ENCODE measurements at places on chromosomes 5 and 9.

- DNase-seq: no peak
Measured at GRCh38 chr9:91930475-91930874, 19.6 kb downstream of the ROR2 start.

GRCh38 chr9:28249424-28249823 is 676.1 kb upstream of the C9orf72 start:
- no peak for DNase-seq

DNA sequence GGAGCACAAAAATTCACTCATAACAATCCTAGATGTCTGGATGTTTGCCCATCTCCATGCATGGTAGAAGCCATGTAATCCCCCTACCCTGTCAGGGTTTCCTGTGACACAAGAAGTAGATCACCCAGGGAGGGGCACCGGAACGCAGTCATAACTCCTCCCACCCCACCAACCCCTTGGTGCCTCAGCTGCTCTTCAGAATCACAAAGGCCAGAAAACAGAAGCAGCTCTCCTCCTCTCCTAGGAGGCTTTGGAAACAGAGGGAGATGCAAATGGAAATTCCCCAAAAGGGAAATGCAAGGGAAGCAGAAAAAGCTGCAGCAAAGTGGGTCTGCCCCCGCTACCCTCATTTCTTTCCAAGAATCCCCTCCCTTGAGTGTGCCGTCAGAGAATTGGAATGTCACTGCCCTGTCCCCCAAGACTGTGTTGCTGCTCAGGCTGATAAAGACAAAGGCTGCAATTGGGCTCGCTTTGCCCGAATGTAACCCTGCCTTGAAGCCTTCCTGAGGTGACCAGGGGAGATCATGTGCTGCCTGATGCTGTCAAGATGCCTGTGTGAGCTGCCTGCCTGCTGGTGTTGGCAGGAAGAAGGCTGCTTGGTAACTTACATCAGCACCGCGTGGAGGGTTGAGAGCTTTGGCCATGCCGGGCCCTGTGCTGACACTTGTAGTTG is 65.5 kb upstream of the ABCA1 start:
- DNase-seq: no peak

GRCh38 chr5:74272024-74272775 is 368.3 kb downstream of the ENC1 start:
- no peak for DNase-seq

DNA sequence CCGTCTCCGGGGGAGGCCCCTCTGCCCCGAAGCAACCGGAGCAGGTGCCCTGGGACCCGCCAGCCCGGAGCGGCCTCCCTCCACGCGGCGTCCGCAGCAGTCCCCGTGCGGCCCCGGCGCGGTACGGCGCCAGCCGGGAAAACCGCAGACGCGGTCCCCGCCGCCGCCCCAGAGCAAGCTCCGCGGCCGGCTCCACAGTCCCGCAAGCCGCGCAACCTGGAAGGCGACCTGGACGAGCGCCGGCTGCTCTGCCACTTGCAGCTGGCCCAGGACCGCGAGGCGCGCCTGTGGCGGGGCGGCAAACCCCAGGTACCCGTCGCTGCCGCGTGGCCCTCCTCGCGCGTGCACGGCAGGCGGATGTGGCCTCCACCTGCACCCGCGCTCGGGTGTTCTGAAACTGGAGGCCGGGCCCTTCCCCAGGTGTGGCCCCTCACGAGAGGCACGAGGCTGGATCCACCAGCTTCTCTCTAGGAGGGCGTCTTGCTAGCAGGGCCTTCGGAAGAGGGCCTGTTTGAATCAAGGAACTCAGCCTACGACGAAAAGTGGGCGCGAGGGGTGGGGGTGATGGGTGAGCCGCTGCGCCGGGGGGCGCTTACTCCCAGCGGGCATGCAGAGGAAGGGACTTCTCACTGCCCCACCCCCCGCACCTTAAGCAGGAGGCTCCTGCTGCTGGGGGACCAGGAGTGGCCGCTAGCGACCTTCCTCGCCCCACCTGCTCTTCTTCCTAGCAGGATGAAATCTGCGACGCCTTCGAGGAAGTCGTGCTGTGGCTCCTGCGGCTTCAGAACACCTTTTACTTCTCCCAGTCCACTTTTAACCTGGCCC is 602 bp downstream of the CCNI2 start:
- DNase-seq: no peak

DNA sequence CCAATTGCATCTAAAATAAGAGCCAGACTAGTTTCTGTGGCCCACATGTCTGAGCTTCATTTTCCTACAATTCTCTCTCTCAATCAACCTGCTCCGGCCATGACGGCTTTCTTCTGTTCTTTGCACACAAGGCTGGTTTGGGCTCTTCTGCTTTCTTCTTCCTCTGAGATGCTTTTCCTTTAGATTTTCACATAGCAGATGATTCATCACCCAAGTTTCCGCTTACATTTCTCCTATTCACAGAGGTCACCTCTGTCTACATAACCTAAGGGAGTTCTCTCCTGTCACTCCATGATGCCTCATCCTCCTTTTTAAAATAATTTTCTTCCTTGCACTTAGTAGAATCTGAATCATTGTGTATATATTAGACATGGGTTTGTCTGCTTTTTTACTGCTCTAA is 334.6 kb upstream of the TUSC1 start:
- DNase-seq: no peak

DNA sequence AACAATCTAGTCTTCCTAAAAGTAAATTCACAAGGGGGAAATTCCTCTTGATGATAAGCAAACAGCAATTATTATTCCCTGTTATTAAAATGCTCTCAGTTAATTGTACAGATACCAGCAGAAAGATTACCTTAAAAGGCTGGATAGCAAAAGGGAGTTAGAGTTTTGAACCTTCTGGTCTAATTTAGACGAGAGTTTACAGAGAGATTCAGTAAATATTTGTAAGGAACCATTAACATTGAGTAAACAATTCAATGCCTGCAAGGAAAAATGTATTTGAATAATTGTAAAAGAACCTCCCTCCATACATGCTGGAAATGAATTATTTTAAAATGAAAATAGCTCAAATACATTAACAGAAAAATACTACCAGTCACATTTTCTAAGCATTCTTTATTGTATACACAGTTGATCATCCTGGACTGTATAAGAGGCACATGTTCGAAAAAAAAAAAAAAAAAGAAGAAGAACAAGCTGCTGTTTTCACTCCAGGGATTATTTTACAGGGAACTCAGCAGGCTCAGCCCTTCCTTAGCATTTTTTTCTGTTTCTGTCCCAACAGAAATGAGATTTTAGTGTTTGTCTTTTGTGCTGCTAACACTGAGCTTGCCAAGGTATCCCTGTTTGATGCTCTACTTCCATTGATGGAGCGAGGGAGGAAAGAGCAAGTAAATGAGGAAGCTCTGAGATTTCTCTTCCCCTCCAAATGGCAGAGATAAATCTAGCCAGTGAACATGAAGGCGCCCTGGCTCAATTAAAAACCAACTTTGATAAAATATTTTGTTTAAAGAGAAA is 141.1 kb downstream of the ENC1 start:
- DNase-seq: no peak

DNA sequence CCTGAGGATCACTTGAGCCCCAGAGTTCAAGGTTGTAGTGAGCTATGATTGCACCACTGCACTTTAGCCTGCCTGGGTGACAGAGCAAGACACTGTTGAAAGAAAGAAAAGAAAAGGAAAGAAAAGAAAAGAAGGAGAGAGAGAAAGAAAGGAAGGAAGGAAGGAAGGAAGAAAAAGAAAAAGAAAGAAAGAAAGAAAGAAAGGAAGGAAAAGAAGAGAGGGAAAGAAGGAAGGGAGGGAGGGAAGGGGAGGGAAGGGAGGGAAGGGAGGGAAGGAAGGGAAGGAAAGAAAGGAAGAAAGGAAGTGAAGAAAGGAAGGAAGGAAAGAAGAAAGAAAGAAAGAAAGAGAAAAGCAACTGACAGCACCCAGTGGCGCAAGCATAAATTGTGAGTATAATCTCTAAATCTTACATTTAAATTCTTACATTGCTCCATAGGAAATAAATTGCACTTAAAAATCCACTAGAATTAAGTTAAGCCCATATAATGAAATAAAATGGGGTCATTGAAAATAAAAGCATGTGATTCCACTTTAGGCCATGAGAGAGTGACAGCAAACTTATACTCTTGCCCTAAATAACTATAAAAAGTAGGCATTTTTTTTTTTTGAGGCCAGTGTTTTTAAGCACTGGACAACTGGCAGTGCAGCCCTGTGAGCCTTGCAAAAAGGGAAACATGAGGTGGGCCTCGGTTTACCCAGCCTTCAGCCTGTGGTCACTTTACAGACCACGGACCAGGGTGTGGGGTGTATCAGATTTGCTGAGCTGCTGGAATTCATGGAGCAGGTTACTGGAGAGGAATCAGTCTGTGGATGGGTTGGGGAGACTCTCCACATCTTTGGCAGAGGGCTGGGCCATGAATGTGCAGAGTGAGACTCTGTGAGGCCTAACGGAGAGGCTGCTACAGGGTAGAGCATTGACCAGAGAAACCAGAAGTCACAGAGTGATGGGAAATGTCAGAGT is 175.5 kb downstream of the TTLL11 start:
- no peak for DNase-seq

GRCh38 chr5:151585970-151586369 is 5.2 kb downstream of the FAT2 start:
- no peak for DNase-seq

GRCh38 chr9:129501771-129502319 is 119.1 kb downstream of the C9orf50 start:
- DNase-seq: no peak

DNA sequence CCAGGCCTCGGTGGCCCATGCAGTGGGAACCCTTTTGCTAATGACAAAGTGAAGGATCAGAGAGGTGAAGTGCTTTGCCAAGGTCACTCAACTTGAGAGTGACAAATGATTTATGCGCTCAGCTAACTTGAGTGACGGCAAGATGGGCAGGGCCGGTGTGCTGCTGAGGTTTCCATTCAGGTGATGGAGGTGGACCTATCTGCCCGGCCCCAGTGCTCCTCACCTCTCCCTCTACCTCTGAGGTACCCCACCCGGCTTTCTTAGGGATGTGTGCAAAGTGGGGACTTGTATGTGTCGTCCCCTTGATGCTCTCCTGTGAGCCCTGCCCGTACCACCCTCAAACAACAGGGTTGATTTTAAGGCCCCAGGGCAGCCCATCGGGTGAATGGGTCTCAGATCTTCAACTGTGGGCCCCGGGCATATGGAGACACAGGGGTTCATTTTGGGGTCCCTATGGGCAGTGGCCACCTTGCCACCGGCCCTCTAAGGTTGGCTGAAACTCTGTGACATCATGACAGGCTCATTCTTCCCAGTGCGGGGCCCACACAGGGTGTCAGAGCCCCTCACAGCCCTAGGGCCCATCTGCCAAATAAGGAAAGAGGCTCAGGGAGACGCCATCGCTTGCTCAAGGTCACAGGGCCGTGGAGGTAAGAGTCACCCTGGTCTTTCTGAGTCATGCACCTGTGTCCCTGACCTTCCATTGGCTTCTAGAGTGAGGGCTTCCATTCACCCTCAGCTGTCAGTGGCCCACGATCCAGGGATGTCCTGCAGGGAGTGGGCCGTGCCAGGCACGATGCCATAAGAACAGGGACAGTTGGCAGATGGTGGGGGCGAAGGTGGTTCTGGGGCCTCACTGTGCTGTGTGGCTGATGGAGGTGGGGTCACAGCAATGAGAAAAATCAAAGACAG is 170.6 kb upstream of the MVB12B start:
- DNase-seq: no peak

DNA sequence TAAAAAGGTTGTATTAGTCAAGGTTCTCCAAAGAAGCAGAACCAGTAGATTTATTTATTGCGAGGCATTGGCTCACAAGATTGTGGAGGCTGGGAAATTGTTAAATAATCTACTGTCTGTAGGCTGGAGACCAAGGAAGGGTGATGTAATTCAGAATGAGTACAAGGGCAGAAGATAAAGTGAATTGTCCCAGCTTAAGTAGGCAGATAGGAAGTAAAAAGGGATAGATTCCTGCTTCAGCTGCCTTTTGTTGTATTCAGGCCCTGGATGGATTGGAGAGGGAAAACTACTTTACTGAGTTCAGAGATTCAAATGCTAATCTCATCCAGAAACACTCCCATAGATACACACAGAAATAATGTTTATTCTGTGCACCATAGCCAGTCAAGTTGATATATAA is 301.1 kb downstream of the CYLC2 start:
- DNase-seq: no peak

- no peak for DNase-seq
Measured at GRCh38 chr5:173832386-173832785, 55.8 kb upstream of the CPEB4 start.

GRCh38 chr9:1416261-1416660 is 366.1 kb downstream of the DMRT2 start:
- no peak for DNase-seq

GRCh38 chr9:91690540-91691249 is 259.3 kb downstream of the ROR2 start:
- no peak for DNase-seq

DNA sequence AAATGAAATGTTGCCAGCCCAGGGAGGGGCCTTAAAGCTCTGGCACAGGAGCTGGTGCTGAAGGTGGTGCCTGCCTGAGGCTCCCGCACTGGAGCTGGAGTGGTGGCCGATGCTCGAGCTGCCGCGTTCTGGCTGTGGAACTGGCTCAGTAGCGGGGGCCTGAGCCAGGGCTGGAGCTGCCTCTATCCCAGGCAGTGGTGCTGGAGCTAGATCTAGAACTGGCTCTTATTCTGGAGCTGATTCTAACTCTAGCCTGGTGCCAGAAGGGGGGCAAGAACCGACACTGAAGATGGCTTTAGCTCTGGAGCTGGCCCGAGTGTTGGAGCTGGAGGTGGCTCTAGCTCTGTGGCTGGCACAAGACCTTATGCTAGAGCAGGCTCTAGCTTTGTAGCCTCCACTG is 19.2 kb downstream of the OBP2B start:
- DNase-seq: no peak

GRCh38 chr5:124908581-124909451 is 162.4 kb upstream of the ZNF608 start:
- no peak for DNase-seq

GRCh38 chr9:100578610-100579009 is 731 bp downstream of the CAVIN4 start:
- no peak for DNase-seq

DNA sequence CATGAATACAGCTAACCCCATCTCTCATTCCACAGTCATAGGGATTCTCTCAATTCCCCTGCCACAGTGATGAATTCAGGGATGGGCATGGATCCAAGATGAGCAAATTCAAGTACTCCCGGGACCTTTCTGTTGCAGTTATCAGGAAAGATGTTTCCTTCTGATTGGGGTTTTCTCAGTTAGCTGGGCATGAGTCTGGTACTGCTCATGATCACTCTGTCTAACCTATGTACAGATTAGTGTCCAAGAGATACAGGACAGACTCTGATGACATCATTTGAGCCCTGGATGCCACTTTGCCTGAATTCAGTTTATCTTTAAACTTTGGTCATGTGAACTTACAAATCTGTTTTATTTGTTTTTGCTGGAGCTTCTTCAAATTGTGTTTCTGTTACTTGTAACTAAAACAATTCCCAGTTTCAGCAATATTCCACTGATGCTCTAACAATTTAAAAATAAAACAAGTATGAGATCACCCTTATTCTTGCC is 257.7 kb upstream of the KLF9 start:
- no peak for DNase-seq
